Progenitor cell of endocrine pancreas (in vitro differentiated cells): ENCODE measurements at places on chromosomes 3 and 15. TPM values are rescaled to one million over a fixed set of nuclear protein-coding genes. Genes with fewer than 3 reads are reported as not detected.
A peak's percentile ranks its signal among the peaks of the same experiment; 100 is the strongest.

DNA sequence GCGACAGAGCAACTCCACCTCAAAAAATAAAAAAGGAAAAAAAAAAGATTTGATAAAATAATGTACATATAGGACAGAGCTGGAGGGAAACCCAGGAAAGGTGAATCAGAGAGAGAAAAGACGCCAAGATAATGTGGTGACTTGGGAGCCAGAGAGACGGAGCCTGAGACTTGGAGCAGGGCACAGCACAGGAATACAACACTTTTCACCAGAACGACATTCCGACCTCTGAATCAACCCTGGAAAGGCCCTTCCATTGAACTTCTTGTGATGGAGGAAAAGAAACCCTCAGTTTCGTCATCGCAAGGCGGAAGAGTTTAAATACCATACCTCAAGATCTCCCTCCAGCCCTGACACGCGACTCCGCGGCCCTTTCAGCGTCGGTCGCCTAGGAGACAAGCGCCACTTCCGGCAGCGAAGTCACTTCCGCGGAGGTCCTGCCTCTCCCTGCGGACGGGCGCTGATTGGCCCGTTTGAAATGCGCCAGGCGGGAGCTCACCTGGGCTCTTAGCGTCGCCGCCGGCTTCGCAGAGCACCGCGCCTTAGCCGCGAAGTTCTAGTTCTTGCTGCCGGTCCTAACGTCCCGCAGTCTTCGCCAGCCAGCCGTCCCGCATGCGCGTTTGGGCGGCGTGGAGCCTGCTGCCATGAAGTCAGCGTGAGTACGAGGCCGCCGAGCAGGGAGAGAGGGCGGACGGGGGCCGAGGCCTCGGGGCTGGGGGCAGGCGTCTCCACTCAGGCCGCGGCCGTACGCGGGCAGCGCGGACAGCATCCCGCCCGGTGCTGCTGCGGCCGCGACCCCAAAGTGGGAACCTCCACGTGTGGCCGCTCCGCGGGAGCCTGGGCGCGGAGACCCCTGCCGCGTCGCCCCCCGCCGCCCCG lies at the start of gene KIF23:
TSS of gene KIF23 (plus strand) at position 528 of the 879 bp plus-strand sequence. CDS start at position 645, 117 bp downstream.
- peak within 1 kb of the TSS; percentile 85 for H3K4me3 ChIP-seq
- H3K27ac ChIP-seq, result peak within 1 kb of the TSS; percentile 92
- DNase-seq, result peak; percentile 86
- peaks cover 6% of the 10 kb centered on the region for H3K36me3 ChIP-seq
- peaks cover 3% of the 10 kb centered on the region for H3K27me3 ChIP-seq
- peaks cover 8% of the 10 kb centered on the region for H3K4me1 ChIP-seq

GRCh38 chr3:194250098-194251002 lies 100.8 kb downstream of the CPN2 start:
- H3K4me3 ChIP-seq, result no peak overlapping the region
- no peaks in the 10 kb centered on the region for H3K36me3 ChIP-seq
- DNase-seq, result no peak
- peaks cover 10% of the 10 kb centered on the region for H3K27me3 ChIP-seq
- H3K27ac ChIP-seq, result peak overlapping the region; percentile 64
- H3K4me1 ChIP-seq, result peaks cover 23% of the 10 kb centered on the region

DNA sequence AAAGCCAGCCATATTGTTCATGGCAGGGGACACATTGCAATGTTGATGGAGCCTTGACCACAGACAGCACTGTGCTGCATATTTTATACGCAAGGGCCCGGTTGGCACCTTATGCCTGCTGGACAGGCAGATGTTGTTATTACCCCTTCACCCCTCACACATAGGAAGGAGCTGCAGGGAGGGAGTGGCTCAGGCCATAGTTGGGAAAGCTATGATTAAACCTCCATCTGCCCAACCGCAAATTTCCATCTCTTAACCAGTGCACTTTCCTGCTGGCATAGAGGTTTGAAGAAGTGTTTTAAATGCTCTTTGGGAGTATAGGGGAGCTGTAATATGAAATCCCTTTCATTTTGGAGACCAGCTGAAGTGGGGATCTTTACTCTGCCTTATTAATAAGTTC lies 224.7 kb downstream of the CACNA2D3 start:
- H3K27ac ChIP-seq, result no peak overlapping the region
- H3K36me3 ChIP-seq, result no peaks in the 10 kb centered on the region
- no peak for DNase-seq
- H3K27me3 ChIP-seq, result peaks cover 45% of the 10 kb centered on the region

DNA sequence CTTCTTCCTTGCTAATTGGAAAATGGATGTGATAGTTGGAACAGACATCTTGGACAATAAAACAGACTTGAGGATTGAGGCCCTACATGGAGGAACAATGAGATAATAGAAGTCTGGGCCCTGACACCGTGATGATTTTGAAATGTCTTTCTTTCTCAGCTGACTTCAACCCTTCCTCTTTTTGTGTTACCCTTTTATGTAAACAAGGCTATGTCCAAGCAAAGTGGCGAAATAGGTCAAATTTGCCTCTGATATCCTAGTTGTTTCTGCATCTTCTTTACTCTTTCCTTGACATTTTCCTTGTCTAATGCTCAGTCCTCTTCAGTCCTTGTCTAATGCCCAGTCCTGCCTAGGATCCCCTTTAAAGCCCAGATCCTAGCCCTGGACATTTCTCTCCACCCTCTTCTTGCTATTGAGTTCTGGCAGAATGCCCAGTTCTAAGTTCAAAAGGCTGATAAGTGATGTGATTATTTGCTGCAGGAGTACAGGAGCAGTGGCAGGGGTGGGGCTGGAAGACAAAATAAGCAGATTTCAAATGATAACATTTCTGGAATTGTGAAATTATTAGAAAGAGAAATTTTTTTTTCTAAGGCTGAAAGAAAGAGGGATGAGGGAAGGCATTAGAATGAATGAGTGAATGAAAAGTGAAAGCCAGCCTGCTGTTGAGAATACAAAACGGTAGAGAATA lies 6.5 kb upstream of the VPS8 start:
- peaks cover 11% of the 10 kb centered on the region for H3K4me1 ChIP-seq
- H3K36me3 ChIP-seq, result no peaks in the 10 kb centered on the region
- H3K27ac ChIP-seq, result no peak overlapping the region
- no peak overlapping the region for H3K4me3 ChIP-seq

LEO1 gene
- 24.7 and 25.7 TPM in 2 replicates for total RNA-seq

ADAMTS9 gene
- 53.8 and 54.2 TPM in 2 replicates for total RNA-seq

DNA sequence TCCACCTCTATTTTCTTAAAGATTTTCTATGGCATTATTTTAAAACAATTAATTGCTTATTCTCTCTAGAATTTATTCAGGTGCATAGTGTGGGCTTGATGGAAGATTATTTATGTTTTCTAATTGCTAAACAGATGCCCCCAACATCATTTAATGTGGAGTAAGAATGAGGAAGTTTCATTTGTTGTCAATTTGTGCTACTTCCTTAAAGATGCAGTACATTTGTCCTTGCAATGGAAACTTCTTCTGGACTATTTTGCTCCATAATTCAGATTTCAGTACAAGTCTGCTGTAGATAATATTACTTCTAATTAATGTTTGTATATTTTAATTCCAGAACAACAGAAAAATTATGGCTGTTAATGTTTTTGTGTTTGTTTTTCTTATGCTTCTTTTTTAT lies 104.8 kb downstream of the TGFBR2 start:
- H3K27ac ChIP-seq, result no peak overlapping the region
- no peak overlapping the region for H3K4me3 ChIP-seq
- DNase-seq, result no peak
- peaks cover 2% of the 10 kb centered on the region for H3K36me3 ChIP-seq
- no peaks in the 10 kb centered on the region for H3K4me1 ChIP-seq
- no peaks in the 10 kb centered on the region for H3K27me3 ChIP-seq

DNA sequence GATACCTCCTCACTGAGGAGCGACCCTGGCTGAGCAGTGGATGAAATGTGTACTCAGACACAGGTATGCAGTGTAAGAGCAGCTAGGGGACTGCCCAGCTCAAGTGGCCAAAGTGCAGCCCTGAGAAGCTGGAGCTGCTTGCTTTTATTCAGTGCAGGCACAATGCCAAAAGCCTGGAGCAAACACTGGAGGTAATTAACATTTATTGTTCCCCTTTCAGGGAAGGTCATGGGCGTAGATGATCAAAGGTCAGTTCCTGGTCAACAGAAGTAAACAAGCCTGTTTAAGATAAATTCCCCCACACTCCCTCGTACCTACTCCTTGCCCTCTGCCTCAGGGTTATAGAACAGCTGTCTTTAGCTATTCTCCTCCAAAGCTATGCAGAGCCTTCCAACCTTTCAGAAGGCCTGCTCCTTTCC lies 17.5 kb downstream of the PLA2G4F start:
- H3K27me3 ChIP-seq, result no peaks in the 10 kb centered on the region
- H3K27ac ChIP-seq, result no peak overlapping the region
- DNase-seq, result no peak
- no peaks in the 10 kb centered on the region for H3K4me1 ChIP-seq

ITGB5 gene
- 58.8 and 65.4 TPM in 2 replicates for total RNA-seq

DNA sequence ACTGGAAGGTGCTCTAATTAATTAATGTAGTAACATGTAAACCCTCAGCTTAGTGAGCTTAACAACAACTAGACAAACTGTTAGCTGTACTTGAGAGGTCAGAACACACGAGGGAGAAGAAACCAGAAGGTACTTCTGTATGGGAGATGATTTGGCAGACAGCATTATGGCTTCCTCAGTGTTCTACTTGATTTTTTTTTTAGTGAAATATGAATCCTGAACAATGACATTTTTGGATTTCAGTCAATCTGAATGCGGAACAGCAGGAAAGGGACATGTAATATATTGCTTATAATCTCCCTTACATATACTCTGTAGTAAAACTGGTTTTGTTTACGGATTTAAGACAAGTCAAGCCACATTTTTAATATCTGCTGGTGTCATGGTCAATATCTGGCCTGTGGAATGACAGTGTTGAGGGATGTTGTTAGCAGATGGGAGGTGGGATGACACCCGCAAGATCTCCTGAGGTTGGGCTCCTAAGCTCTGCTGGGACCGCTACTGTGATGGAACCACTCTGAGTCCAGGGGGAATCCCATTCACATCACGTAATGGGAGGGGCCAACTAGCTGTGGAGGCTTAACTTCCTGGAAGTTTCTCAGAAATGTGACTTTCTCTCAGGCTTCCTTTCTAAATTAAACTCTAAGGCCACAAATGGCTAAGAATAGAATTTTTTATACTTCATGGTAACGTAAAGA lies 18.7 kb downstream of the TNFAIP8L3 start:
- no peak overlapping the region for H3K27ac ChIP-seq
- H3K4me3 ChIP-seq, result no peak overlapping the region
- DNase-seq, result no peak
- no peaks in the 10 kb centered on the region for H3K36me3 ChIP-seq
- no peaks in the 10 kb centered on the region for H3K4me1 ChIP-seq
- H3K27me3 ChIP-seq, result peaks cover 15% of the 10 kb centered on the region

DAZL gene
- not detected in 2 replicates for total RNA-seq

GRCh38 chr15:89138999-89139612 lies 50.9 kb downstream of the ABHD2 start:
- H3K27ac ChIP-seq, result no peak overlapping the region
- peaks cover 19% of the 10 kb centered on the region for H3K4me1 ChIP-seq
- no peak overlapping the region for H3K4me3 ChIP-seq
- no peak for DNase-seq
- H3K27me3 ChIP-seq, result no peaks in the 10 kb centered on the region
- no peaks in the 10 kb centered on the region for H3K36me3 ChIP-seq

MUC4 gene
- total RNA-seq, result 0.44 and 0.60 TPM in 2 replicates

SNTN gene
- 0.26 TPM in 1 of 2 replicates, not detected in the other for total RNA-seq

LTF gene
- total RNA-seq, result 0.33 and 0.53 TPM in 2 replicates

GRCh38 chr3:114867835-114868503 lies 279.1 kb downstream of the ZBTB20 start:
- no peaks in the 10 kb centered on the region for H3K36me3 ChIP-seq
- H3K27ac ChIP-seq, result no peak overlapping the region
- no peaks in the 10 kb centered on the region for H3K4me1 ChIP-seq
- H3K27me3 ChIP-seq, result no peaks in the 10 kb centered on the region
- no peak for DNase-seq
- H3K4me3 ChIP-seq, result no peak overlapping the region

GRCh38 chr3:133492159-133492741 lies 81.2 kb upstream of the CDV3 start:
- H3K4me1 ChIP-seq, result peaks cover 9% of the 10 kb centered on the region
- no peak overlapping the region for H3K27ac ChIP-seq
- no peaks in the 10 kb centered on the region for H3K36me3 ChIP-seq
- no peak for DNase-seq
- no peak overlapping the region for H3K4me3 ChIP-seq

MASP1 gene
- 0.60 and 1.6 TPM in 2 replicates for total RNA-seq

GRCh38 chr3:50390508-50391224 lies 31.3 kb upstream of the TMEM115 start:
- H3K27ac ChIP-seq, result no peak overlapping the region
- H3K4me3 ChIP-seq, result no peak overlapping the region
- H3K27me3 ChIP-seq, result no peaks in the 10 kb centered on the region
- no peaks in the 10 kb centered on the region for H3K4me1 ChIP-seq
- DNase-seq, result no peak

B3GNT5 gene
- total RNA-seq, result 26.7 and 28.4 TPM in 2 replicates

DNA sequence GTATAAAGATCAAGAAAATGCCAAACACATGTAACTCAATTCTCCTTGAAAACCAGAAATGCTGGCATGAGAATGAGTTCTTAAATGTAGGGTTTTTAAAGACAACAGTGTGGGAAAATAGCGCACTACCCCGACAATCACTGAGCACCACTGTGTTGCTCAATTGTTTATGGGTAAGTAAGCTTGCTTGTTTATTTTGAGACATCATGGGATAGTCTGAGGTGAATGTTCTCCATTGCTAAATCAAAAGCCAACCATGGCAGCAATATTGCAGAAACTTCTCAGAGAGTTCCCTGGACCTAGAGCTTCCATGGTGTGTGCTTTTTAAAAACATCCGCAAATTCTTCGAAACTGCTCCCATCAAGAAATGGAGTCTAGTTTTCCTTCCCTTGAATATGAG lies 62.7 kb downstream of the CERS3 start:
- no peak overlapping the region for H3K27ac ChIP-seq
- peaks cover 15% of the 10 kb centered on the region for H3K4me1 ChIP-seq
- H3K36me3 ChIP-seq, result no peaks in the 10 kb centered on the region
- DNase-seq, result no peak
- H3K4me3 ChIP-seq, result no peak overlapping the region

KIAA1143 gene
- 37.0 and 38.8 TPM in 2 replicates for total RNA-seq
